ENCODE measurements at places on chromosomes 13 and 19.
A peak's percentile ranks its signal among the peaks of the same experiment; 100 is the strongest.

GRCh38 chr13:97142452-97142851 is 79.7 kb upstream of the MBNL2 start:
- H3K4me3 ChIP-seq: peak overlapping the region; percentile 26
- DNase-seq: peak; percentile 34
- no peaks in the 10 kb centered on the region for H3K4me1 ChIP-seq
- H3K36me3 ChIP-seq: no peaks in the 10 kb centered on the region

DNA sequence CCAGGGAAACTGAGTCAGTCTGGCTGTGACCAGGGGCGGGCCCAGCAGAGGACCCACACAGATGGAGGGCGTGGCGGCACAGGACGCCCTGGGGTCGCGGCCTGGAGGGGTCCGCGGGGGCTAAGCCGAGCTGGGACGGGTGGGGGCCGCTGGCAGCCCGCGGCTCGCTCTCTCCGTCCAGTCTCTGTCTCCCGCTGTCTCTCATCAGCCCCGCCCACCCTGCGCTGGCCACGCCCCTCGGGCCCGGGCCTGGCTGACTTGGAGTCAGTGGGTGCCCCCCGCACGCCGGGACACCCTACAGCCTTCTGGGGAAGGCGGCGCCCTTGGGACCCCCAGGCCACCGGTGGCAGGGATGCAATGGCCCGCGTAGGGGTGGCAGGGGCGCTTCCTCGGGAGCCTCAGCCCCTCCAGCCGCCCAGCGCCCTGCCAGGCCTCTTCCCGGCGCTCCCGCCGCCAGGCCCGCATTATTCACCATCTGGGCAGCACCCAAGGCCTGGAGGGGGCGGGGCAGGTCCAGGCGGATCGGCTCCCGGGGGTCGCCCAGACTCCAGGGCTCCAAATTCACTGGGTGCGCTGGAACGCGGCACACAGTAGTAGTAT is at the start of gene TBXA2R:
Gene TBXA2R (minus strand): TSS at position 186 of the 600 bp plus-strand sequence. CDS start 6,241 bp downstream, outside the sequence.
- H3K27me3 ChIP-seq: no peaks in the 10 kb centered on the region
- DNase-seq: no peak
- H3K36me3 ChIP-seq: peaks cover 4% of the 10 kb centered on the region

- H3K4me3 ChIP-seq: no peak overlapping the region
- H3K27ac ChIP-seq: no peak overlapping the region
- no peaks in the 10 kb centered on the region for H3K4me1 ChIP-seq
- H3K27me3 ChIP-seq: no peaks in the 10 kb centered on the region
- no peak for DNase-seq
Observed at GRCh38 chr19:558770-559439, 13.5 kb upstream of the BSG start.

DNA sequence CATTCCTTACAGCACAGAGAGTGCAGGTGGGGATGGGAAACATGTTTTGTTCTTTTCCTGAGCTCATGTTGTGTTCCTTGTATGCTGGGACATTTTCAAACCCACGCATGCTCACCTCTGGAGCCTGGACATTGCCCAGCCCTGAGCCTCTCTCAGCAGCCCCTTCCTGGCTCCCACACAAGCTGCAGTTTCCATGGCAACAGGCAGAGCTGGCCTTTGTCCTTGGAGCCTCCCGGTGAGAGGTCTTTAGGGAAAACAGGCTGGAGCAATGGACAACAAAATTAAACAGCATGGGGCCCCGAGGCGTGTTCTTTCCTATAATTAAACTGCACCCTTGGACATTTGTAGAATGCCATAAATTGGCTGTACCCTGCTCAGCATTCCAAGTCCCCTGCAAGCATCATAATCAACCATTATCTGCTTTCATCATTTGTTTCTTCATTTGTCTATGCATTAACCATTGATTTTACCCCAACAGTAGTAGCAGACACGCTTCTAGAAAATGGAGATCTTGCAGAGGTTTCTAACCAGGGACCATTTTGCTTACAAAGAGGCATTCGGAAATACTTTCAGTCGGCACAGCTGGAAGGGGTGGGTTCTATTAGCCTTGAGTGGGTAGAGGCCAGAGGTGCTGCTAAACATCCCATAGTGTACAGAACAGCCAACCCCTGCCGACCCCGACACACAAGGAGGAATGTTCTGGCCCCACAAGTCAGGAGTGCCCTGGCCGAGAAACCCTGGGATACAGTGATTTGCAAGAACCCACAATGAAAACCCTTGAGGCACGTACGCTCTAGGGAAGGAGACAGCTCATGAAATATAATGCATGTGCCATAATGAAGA is 133.4 kb upstream of the PEG3 start:
- no peak overlapping the region for H3K27ac ChIP-seq
- H3K27me3 ChIP-seq: no peaks in the 10 kb centered on the region
- no peaks in the 10 kb centered on the region for H3K4me1 ChIP-seq
- H3K4me3 ChIP-seq: no peak overlapping the region
- no peaks in the 10 kb centered on the region for H3K36me3 ChIP-seq
- no peak for DNase-seq

- DNase-seq: no peak
- no peaks in the 10 kb centered on the region for H3K36me3 ChIP-seq
- H3K27ac ChIP-seq: no peak overlapping the region
- peaks cover 10% of the 10 kb centered on the region for H3K4me1 ChIP-seq
- H3K27me3 ChIP-seq: no peaks in the 10 kb centered on the region
- H3K4me3 ChIP-seq: no peak overlapping the region
Observed at GRCh38 chr13:59414006-59414405, 749.7 kb downstream of the DIAPH3 start.

GRCh38 chr13:45332036-45332830 is 8.8 kb downstream of the TPT1 start:
- H3K27ac ChIP-seq: no peak overlapping the region
- H3K4me3 ChIP-seq: no peak overlapping the region
- no peaks in the 10 kb centered on the region for H3K27me3 ChIP-seq

- no peak overlapping the region for H3K4me3 ChIP-seq
- DNase-seq: no peak
Observed at GRCh38 chr13:73274147-73274546, 215.3 kb downstream of the KLF5 start.

DNA sequence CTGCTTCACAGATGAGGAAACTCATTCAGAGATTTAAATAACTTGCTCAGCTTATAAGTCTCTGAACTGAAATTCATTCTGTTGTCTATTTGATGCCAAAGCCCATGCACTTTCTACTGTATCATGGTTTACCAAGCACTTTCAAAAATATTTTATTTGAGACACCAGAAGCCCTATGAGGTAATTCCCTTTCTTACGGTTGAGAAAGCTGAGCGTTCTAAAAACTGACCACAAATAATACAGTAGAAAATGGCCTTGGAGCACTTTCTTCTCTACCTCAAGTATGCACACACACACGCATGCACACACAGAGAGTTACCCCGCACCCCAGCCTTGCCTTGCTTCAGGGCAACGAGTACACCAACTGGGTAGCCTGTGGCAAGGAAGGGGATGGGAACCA is 228.5 kb downstream of the RFC3 start:
- H3K27ac ChIP-seq: no peak overlapping the region
- DNase-seq: no peak
- H3K4me3 ChIP-seq: no peak overlapping the region
- no peaks in the 10 kb centered on the region for H3K27me3 ChIP-seq

Measured in pancreas (tissue), 10 donors.